HuH-7.5 (cell line): ENCODE measurements at places on chromosomes 4 and X.

GRCh38 chrX:151970661-151971060 is 3.8 kb downstream of the GABRE start:
- no peak for DNase-seq

- DNase-seq = no peak
These were observed 40.1 kb upstream of the SETD7 start for GRCh38 chr4:139596034-139596683.

DNA sequence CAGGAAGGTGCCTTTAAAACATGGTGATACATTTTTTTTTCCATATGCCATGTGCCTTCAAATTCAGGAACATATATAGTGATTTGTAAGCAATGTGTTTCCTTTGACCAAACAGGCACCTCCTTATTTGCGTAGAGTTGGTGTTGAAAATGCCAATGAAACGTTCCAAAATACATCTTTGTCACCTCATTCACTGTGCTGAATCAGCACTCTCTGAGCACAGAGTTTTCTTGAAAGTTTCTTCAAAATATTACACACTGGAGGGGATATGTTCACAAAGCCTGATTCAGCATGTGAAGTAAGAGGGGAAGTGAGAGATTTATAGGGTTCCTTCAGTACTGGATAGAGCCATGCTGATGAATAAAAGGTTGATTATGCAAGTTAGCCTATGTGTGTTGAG is 85.7 kb upstream of the PRR32 start:
- no peak for DNase-seq

- no peak for DNase-seq
These were observed 2.9 kb upstream of the SEPSECS start for GRCh38 chr4:25163196-25163595.

- no peak for DNase-seq
These were observed 56.7 kb downstream of the PCDH19 start for GRCh38 chrX:100353326-100353725.

DNA sequence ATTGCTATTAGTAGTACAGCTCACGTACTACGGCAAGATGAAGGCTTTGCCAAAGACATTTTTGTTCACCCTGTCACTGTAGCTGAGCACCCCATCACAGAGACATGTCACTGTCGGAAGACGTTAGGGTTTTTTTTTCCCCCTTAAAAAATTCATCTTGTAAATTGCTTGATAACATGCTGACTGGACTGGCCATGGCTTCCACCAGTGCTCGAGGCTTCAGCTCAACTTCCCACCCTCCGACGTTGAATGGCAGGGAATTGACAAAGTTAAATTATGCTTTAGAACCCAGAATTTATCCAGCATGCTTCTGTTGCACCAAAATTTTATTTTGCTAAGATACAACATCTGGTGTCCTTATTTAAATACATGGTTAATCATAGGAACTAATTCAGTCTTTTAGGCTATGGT is 707 bp upstream of the OTUD4 start:
- DNase-seq = no peak

DNA sequence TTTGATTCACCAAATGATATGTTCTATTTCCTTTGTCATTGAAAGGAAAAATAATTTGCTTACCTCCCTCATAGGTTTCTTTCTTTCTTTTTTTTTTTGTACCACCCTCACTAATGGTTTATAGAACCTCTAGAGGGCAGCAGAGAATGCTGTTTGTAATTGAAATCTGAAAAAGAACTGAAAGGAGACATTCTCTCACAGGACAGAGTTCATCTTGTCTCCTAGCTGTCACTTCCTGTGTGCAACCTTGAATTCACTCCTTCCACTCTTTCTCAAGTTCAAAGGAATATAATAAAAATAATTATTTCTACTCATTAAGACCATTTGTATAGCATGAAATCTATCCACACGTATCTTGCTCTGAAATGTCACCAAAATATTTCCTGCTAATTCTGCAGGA is 51.0 kb downstream of the GUCY1B1 start:
- peak; percentile 15 for DNase-seq

DNA sequence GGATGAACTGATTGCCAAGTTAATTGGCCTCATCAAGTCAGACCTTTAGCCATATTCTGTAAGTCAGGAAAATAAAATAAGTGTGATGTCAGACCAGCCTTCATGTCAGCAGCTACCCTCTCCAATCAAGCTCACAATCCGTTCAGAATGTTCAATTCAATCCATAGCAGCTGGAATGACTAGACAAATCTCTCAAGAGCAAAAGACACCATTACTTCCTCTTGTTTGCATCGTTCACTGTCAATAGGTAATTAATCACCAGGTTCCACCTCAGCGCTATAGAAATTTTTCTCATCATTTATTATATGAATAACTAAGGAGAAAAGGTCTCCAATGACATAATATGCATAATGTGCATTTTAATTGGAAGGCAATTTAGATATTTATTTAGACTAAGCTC is 321.0 kb upstream of the GRIA3 start:
- no peak for DNase-seq

DNA sequence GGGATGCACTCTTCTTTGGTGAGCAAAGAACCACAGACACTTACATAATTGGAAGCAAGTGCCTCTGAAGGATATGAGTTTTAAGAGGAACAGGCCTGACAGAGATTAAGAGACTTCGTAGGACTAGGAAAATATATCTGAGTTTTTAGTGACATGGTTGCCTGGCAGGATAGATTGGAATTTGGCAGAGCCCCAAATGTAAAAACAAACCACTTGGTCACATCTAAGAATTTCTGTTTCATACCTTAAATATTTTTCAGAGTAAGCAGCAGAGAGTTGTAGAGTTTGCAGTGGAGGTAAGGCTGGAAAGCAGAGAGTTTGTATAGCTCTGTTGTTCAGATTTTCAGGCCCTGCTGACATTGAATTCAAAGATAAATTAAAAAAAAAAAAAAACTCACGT is 150.1 kb upstream of the MAGEB2 start:
- no peak for DNase-seq

DNA sequence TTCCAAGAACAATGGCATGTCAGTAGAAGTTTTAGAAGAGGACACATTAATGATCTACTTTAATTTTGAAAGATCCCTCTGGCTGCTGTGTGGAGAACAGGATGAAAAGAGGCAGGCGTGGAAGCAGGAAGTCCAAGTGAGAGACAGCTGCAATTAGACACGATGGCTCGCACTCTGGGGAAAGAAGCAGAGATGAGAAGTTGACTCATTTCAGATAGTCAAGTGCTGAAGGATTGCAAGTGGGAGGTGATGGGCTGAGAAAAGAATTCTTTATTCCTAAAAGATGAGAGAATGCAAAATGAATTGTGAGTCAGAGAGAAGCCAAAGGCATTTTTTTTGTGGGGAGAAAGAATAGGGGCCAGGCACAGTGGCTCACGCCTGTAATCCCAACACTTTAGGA is 16.5 kb downstream of the RXFP1 start:
- no peak for DNase-seq

GRCh38 chr4:26360273-26360672 is 39.5 kb downstream of the RBPJ start:
- DNase-seq = no peak

DNA sequence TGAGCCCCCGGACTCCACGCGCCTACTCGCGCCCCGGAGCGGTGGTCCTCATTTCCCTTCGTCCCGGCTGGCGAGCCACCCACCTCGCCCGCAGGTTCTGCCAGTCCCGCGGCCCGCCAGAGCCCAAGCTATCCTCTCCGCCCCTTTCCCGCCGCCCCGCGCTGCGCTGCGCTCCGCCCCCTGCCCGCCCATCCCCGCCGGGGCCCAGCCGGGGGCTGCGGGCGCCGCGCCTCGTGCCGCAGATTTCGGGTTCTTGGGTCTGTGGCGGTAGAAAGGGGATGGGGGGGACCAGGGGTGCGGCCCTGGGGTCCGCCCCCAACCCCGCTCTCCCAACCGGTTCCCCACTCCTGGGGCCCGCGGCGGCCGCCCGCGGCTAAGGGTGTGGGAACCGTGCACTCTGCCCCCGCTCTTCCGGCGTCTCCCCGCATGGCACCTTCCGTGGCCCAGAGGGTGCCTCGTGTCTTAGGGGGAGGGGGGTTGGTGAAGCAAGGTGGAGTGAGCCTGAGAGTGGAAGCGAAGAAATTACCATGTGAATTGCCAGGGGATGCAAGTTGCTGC is 650.8 kb upstream of the DIPK2B start:
- peak; percentile 11 for DNase-seq

DNA sequence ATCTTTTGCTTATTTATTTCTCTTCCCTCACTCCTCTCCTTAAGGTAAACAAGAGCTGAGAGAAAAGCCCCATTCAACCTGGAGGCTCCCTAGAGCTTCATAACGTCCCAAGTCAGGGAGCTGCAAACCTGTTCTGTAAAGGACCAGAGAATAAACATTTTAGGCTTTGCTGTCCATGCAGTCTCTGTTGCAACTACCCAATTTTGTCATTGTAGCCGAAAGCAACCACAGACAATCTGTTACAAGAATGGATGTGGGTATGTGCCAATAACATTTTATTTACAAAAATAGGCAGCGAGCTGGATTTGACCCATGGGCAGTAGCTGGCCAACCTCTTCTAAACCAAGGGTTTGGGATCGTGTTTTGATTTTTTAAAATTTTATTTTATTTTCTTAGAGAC is 71.3 kb upstream of the TBL1X start:
- DNase-seq = no peak

DNA sequence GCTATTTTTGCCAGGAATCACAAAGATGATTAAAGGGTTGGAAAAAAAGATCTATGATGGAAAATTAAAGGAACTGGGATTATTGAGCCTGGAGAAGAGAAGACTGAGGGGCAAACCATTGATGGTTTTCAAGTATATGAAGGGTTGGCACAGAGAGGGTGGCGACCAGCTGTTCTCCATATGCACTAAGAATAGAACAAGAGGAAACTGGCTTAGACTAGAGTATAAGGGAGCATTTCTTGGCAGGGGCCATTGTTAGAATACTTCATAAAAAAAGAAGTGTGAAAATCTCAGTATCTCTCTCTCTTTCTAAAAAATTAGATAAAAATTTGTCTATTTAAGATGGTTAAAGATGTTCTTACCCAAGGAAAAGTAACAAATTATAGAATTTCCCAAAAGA is 75.1 kb downstream of the NPNT start:
- no peak for DNase-seq

DNA sequence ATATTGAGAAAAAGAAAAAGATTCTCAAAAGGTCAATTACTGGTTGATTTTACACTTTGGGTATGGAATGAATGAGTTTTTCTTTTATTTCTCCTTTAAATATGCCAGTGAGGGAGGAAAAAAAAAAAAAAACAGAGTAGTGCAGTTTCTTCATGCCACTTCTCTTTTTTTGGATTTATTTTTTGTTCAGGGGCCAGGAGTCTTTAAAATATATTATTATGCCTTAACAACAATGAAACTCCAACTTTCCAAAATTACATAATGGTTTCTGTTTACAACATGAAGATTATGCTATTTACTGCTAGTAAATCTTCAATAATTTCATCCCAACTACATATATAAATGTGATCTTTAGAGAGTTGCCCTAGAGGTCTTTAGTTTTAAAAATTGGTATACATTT is 31.9 kb downstream of the DTHD1 start:
- no peak for DNase-seq

DNA sequence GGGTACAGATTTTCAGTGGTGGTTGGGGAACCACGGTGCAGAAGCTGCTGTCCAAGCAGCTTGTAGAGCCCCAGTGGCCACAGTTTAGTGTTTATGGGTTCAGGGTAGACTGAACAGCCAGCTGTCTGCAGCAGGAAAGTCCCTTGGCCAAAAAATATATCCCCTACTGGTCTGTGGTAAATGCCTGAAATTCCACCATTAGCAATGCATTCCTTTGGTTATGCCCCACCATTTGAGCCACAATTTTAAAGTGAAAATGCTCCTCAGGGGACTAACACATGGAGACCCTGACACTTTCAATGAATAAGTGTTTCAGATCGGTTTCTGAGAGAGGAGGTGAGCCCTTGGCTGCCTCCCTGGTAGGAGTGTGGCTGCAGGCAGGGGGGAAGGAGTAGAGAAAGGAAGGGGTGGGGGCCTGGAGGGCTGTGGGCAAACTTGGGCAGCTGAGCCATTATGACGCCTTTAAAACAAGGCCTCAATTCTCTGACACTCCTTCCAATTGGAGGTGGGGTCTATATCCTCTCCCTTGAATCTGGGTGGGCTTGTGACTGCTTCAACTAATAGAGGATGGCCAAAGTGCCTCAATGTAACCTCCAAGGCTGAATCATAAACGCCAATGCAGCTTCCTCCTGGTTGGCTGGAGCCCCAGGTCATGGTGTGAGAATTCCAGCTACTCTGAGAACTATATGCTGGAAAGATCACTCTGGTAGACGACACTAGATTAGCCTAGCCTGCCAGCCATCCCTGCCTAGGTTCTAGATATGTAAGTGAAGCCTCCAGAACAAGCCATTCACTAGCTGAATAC is 75.8 kb upstream of the ATP6AP2 start:
- no peak for DNase-seq

GRCh38 chr4:74104145-74104544 is 5.2 kb upstream of the CXCL2 start:
- DNase-seq = no peak

- no peak for DNase-seq
These were observed 48.4 kb upstream of the SPANXN2 start for GRCh38 chrX:143768976-143769375.

DNA sequence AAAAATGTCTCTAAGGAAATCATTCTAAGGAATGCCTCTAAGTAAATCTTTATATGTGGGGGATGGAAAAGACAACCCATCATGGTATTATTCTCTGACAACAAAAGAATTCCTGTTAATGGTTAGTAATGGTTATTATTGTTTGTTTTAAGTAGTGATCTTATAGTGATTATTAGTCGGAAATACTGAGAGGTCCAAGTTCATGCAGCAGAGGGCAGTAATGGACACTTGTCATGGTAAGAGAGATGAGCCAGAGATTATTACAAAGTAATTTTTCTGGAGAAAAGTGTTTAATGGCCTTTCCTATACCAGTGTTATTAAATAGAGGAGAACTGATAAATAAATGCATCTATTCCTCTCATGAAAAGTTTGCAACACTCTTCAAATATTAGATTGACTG is 8.1 kb upstream of the DKK2 start:
- no peak for DNase-seq

- no peak for DNase-seq
These were observed 66.5 kb downstream of the ZFX start for GRCh38 chrX:24216037-24216436.

GRCh38 chr4:186676531-186677161 is 47.0 kb downstream of the FAT1 start:
- DNase-seq = no peak

DNA sequence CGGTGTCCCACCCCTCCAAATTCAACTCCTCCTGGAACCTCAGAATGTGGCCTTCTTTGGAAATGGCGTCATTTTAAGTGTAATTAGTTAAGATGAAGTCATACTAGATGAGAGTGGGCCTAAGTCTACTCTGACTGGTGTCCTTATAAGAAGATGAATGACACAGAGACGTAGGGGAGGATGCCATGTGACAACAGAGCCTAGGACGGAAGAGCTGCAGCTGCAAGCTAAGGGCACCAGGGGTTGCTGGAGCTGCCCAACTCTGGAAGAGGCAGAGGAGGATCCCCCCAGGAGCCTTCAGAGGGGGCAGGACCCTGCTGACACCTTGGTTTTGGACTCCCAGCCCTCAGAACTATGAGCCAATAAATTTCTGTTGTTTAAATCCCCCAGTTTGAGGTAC is 115.1 kb downstream of the STK32B start:
- DNase-seq = no peak
